ENCODE measurements at places on chromosomes 6 and 20.

- no peak for DNase-seq
These were observed 4.2 kb downstream of the MYCT1 start for GRCh38 chr6:152701863-152702401.

DNA sequence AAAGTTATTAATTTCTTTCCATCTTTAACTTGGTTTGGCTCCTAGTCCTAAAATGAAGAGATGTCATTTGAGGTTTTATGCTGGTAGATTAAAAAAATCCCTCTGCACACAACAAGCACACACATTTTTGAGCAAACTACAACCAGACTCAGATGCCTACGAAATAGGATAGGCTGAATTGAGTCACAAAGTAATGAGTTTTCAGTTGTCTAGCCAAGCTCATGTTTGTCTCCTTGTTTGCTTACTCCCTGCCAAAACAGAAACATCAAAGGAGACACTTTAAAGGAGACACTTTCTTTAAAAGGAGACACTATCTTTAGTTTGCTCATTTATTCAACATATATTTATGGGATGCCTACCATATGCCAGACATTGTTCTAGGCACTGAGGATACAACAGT lies 56.2 kb downstream of the TPBG start:
- DNase-seq, result no peak

- DNase-seq, result no peak
These were observed 37.4 kb downstream of the SLC35D3 start for GRCh38 chr6:136959471-136959891.

DNA sequence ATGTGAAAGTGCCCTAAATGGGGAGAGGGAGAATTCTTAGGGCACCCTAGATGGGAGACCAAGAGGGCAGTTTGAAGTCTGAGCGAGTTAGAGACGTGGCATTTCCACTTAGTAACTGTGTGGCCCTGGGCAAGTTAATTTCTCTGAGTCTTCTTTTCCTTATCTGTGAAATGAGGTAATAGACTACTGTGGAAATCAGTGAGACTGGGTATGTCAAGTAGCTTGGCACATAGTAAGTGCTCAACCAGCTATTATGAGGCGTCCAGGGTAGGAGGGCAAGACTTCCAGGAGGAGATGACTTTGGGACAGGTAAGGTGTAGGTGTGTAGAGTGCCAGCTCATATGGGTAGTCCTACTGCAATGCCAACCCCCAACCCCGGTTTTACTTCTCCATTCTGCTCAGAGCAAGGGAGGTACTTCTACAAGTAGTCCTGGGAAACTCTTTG lies 770 bp downstream of the KIF3B start:
- no peak for DNase-seq

GRCh38 chr20:8656335-8656734 lies 412.6 kb upstream of the PLCB4 start:
- DNase-seq, result peak; percentile 6

GRCh38 chr20:47156301-47157137 lies 200.0 kb downstream of the ZMYND8 start:
- DNase-seq, result no peak

- no peak for DNase-seq
These were observed 89.4 kb downstream of the DTNBP1 start for GRCh38 chr6:15573384-15573783.

DNA sequence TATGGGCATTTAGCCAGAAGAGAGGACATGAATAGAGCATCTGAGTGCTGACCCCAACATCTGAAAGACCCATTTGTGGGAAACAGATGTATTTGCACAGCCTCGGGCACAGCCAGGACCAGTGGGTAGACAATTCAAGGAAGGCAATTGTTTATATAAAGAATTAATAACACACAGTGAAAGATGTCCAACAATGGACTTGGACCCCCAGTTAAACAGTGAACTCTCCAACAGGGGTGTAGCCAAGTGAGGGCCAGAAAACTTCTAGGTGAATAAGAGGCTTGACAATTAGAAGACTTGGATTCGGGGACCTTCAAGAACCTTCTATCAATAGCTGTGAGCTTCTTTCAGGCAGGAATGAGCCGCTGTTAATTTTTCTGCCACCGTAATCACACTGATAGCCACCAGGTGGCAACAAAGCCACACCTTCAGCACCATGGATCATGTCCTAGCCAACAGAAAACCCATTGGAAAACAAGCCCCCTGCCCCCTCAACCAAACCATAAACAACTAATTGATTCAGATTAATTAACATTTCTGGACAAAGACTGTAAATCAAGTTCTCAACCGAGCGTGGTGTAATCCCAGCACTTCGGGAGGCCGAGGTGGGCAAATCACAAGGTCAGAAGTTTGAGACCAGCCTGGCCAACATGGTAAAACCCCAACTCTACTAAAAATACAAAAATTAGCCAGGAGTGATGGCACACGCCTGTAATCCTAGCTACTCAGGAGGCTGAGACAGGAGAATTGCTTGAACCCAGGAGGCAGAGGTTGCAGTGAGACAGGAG lies 8.8 kb upstream of the SRSF6 start:
- DNase-seq, result peak; percentile 28

DNA sequence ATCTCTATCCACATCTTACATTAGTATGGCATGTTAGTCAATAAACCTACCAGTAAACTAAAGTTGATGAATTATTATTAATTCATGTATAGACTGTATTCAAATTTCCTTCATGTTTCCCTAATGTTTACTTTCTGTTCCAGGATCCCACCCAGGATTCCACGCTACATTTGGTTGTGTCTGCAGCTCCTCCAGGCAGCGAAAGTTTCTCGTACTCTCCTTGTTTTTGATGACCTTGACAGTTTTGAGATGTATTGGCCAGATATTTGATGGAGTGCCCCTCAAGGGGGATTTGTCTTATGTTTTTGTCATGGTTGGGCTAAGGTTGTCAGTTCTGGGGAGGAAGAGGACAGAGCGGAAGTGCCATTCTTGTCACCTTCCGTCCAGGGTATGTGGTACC lies 445.2 kb upstream of the CDH4 start:
- no peak for DNase-seq

DNA sequence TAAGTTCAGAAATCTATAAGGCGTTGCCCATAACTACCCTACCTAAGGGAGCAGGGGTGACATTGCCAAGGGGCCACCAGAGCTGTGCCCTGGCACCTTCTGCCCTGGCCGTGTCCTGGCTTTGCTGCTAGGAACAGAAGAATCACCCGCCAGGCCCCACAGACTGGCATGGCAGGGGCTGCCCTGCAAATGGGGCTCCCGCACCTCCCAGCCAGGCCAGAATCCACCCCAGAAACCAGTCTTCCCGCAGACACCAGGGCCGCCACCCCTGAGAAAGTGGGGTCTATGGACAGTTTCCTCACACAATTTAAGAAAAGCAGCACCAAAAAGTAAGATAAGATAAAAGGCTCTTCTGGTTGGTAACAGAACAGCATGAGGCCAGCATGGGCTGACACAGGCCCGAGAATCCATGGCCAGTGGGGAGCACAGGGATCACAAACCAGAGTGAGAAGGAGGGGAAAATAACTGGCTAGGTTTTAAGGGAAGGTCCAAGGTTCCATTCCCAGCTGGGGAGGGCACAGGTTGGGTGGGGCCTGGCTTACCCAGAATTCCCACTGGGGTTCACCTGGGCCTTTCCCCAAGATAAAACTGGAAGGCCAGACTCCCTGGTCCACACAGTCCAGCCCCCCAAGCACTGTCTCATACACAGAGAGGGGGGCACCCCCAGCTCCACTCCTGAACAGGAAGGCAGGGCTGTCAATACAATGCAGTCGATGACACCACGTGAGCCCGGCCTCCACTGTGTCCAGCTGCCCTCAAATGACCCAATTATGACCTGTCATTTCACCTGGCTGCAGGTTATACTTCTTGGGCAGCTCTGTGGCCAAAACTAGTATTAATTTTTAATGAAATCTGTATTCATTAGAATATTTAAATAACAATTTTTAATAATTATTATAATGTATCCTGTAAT lies 59.4 kb downstream of the PYGB start:
- DNase-seq, result no peak

GRCh38 chr6:13183415-13184088 lies 144.8 kb downstream of the TBC1D7 start:
- DNase-seq, result no peak

GRCh38 chr6:98498866-98499265 lies 335.5 kb upstream of the POU3F2 start:
- no peak for DNase-seq

Data from CD4-positive, alpha-beta T cell (primary cell).